CD4-positive, alpha-beta T cell treated with Interleukin-17A for 4 hours (primary cell): ENCODE measurements at places on chromosomes 2 and 18.

- no peak for DNase-seq
Observed at GRCh38 chr2:176075481-176075880, 8.3 kb downstream of the EVX2 start.

- no peak for DNase-seq
Observed at GRCh38 chr2:200618590-200619021, 32.8 kb downstream of the AOX1 start.

DNA sequence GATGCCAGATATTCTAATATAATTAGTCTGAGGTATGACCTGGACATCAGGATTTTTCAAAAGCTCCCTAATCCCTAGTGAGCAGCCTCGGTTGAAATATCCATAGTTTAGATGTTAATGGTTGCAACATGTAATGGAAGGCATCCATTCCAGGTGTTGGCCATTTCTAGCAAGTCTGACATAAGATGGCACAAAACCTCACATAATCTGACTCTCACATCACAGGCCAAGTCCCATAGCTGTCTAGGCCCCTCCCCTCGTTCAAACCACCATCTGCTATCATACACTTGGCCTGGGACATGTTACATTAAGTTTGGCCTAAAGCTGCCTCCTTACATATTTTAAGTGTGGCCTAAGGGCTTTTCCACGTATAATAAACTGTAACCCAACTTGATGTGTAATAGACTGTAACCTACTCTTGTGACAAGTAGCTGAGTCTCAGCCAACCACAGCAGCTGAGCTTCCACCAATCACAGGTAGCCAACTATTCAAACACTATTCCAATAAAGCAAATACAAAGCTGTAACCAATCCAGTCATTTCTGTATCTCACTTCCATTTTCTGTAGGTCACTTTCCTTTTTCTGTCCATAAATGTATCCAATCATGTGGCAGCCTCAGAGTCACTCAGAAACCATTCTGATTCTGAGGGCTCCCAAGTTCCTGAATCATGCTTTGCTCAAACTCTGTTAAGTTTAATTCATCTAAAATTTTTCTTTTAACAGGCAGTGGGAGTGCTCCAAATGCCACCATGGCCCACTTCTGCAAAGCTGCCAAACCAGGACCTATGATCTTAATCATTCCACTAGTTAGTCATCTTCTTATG, 59.4 kb downstream of the ADD2 start:
- DNase-seq, result no peak

DNA sequence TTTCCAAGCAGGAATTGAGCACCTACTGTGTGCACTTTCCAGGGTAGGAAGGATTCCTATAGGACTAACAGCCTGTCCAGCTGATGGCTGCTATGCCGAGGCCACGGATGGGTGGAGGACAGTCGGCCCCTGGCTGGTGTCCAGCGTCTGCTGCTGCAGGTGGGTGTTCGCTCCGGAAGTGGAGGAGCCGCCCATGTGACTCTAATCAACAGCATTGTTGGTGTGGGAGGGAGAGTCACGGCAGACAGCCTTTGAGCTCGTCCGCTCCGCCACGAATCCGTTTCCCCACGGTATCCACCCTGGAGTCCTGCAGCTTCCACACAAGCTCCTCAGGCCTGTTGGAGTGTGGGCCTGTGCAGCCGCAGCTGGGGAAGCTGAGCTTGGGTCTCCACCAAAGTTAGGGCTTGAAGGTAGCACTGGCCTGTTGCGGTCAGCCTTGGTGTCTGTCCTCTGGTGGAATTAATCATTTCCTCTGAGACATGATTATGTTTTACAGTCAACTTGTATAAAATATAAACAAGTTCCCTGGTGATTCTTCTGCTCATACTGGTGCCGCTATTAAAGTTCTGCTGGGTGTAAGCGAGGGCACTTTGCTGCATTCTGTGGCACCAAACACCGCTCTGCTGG, 185.9 kb upstream of the TPO start:
- no peak for DNase-seq

- no peak for DNase-seq
Observed at GRCh38 chr2:36834731-36835524, 131.4 kb downstream of the STRN start.

GRCh38 chr18:8106603-8107002, 502.6 kb upstream of the RAB12 start:
- no peak for DNase-seq

DNA sequence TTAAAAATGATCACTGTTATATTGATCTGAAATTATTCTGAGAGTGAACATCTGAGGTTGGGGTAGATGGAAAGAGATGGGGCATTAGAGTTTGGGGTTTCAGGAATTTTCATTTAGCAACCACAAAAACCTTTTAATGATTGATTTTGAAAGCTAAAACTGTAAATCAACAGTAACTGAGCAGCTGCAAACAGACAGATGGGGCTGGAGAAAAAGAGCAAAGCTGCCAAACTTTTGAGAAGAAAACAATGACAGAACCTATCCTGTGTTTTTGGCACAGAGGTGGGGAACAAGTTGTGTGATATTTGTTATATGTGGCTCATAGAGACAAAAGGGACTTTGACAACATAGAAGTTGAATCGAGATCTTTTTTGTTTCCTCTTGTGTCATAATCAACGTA, 415.8 kb upstream of the DSEL start:
- DNase-seq, result no peak

GRCh38 chr2:110116033-110116710, 550 bp upstream of the MALL start:
- DNase-seq, result no peak

DNA sequence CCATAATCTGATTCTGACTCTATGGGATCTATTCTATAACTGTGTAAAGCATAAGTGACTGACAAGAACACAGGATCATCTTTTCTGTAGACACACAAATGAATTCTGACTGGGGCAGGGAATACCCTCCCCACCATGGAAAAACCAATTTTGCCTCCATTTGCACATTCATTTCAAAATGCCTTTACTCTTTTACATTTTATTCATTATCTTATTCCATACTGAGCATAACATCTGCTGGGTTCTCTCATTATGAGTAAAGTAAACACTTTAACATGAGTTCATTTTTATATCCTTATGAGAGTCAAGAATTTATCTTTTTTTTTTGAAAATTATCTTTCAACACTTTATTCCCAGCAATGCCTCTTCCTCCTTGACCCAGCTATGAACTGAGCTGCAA, 163.5 kb downstream of the RNF152 start:
- DNase-seq, result no peak

- no peak for DNase-seq
Observed at GRCh38 chr2:238016526-238016925, 44.3 kb upstream of the SCLY start.

DNA sequence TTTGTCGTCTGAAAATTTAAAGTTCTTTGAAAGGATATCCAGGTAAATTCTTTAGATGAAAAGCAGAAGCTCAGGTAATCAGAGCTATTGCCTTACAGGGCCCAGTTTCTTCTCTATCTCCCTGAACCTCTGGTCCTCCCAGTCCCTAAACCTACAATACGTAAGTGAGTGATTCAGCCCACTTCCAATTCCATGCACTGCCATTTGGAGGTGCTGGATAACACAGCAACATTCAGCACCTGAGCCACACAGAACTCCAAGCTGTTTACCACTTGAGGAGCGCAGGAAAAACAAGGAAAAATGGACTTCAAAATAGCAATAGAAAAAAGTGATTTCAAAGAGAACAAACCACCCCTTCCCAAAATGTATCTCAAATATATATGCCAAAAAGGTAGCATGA, 105.0 kb upstream of the DNAJC10 start:
- no peak for DNase-seq
